CD14-positive monocyte (primary cell): ENCODE measurements at places on chromosomes 4 and X.

GRCh38 chr4:44632733-44633132 is 18.7 kb downstream of the YIPF7 start:
- no peak for DNase-seq

- DNase-seq = peak; percentile 73
Observed at GRCh38 chr4:74366367-74366911, 1.5 kb downstream of the EREG start.

DNA sequence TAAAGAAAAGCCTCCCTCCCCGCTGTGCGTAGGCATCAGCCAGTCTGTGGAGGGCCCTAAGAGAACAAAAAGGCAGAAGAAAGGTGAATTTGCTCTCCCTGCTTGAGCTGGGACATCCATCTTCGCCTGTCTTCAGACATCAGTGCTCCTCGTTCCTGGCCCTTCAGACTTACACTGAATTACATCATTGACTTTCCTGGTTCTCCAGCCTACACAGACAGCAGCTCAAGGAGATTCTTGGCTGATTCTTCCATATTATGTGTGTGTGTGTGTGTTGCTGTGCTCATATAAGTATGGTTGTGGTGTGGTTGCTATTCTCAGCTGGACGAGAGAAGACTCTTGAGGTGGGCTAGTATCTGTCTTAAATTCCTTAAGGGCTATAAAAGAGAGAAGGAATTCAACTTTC is 35.5 kb upstream of the CD99L2 start:
- no peak for DNase-seq

- DNase-seq = no peak
Observed at GRCh38 chr4:81399306-81400086, 72.2 kb downstream of the RASGEF1B start.

DNA sequence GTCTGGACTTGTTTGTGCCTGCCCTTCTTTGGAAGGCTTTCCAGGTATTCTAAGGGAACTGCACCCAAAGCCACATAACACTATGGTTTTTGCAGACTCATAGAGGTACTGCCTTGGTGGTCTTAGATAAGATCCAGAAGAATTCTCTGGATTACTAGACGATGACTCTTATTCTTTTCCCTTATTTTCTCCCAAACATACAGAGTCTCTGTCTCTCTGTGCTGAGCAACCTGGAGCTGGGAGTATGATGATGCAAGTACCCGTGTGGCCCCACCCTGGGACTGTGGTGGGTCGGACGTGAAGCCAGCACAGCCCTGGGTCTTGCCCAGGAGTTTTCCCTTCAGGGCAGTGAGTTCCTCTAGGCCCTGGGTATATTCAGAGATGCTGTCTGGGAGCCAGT is 1342.4 kb upstream of the TENM3 start:
- no peak for DNase-seq

- DNase-seq = no peak
Observed at GRCh38 chr4:8526363-8526855, 53.8 kb upstream of the GPR78 start.

- DNase-seq = no peak
Observed at GRCh38 chr4:159390648-159391047, 287.8 kb downstream of the RAPGEF2 start.

- peak; percentile 16 for DNase-seq
Observed at GRCh38 chrX:38669428-38669827, 108.1 kb downstream of the TSPAN7 start.

GRCh38 chr4:37953620-37954293 is 6.4 kb upstream of the PTTG2 start:
- no peak for DNase-seq

GRCh38 chrX:43328358-43328946 is 327.6 kb upstream of the MAOA start:
- DNase-seq = no peak

- no peak for DNase-seq
Observed at GRCh38 chr4:73197220-73197619, 61.4 kb downstream of the ANKRD17 start.

GRCh38 chrX:118718737-118719136 is 8.7 kb upstream of the IL13RA1 start:
- peak; percentile 80 for DNase-seq

- no peak for DNase-seq
Observed at GRCh38 chrX:71953946-71954345, 43.3 kb downstream of the NHSL2 start.

GRCh38 chrX:111568354-111568753 is 56.9 kb downstream of the SERTM2 start:
- DNase-seq = no peak

GRCh38 chr4:4415107-4415805 is 28.4 kb downstream of the NSG1 start:
- DNase-seq = no peak

DNA sequence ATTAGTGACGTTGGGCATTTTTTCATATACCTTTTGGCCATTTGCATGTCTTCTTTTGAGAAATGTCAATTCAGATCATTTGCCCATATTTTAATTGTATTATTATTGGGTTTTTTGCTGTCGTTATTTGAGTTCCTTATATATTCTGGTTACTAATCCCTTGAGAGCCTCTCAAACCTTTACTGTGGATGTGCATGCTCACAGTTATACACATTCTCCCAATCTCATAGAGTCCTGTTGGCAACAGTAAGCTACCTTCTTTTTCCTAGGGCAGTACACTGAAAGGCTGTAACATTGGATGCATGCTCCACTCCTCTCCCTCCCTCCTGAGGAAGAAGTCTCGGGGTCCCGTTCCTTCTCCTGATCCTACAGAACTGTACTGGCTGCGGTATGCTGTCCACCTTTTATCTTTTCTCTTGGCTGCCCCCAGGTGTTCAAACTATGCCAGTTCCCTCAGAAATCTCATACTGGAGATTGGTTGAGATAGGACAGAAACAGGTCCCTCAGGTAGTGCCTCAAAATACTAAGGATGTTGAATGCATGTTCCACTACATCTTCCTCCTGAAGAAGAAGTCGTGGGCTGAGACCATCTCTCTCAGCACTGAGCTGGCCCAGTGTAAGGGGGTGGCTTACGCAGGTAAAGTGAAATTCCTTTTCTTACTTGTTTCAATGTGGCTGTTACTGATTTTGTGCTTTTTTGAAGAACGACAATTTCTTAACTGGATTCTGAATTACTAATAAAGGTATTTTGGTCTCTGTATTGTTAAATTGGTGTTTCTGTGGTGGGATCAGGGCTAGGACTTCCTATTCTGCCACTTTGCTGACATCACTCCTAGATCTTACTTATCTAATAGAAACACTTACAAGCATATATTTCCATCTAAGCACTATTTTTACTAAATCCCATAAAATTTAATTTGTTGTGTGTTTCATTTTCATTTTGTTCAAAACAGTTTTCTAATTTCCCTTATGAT is 145.4 kb upstream of the HUWE1 start:
- no peak for DNase-seq

DNA sequence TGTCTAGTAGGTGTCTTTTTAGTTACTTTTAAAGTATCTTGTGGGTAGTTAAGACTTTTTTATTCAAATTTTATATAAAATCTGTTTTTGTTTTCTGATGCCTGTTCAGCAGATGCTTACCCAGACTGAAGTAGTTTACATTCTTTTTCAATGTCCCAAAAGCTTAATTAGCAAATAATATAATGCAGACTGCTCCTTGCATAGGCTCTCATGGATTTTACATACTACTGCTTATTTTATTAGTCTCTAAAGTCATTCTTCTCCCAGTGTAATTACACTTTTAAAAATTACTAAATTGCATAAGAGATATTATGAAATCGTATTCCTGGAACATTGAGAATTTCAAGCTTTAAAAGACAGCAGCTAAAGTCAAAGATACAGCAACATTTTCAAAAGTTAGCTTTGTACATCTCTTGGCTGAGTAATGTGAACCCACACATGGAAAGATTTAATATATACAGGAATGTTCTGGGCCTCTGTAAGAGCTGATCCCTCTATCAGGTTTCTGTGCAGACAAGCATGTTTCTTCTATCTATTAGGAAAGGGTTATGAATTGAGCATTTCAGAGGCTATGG is 148.4 kb upstream of the SPRY1 start:
- no peak for DNase-seq

- DNase-seq = no peak
Observed at GRCh38 chr4:108036213-108036612, 46.5 kb downstream of the HADH start.

GRCh38 chr4:136768925-136769275 is 763.4 kb downstream of the PCDH18 start:
- DNase-seq = no peak

DNA sequence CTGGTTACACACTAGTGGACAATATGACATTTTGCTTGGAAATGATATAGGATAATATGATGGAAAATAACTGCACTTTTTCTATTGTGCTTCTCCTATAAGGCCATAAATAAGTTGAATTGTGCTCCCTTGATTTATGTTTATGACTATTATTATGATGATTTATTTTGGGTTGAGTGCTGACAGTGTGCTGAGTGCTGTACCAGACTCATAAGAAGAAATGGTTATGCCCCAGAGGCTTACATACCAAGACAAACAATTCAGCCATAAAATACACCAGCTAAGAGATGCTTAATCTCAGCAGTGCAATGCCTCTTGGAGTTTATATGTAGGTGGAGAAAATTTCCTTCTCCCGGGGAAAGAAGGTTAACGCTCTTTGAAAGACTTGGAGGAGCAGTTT is 199.8 kb upstream of the NOCT start:
- DNase-seq = no peak
